ENCODE measurements at places on chromosomes 12 and 14.
A peak's percentile ranks its signal among the peaks of the same experiment; 100 is the strongest.

DNA sequence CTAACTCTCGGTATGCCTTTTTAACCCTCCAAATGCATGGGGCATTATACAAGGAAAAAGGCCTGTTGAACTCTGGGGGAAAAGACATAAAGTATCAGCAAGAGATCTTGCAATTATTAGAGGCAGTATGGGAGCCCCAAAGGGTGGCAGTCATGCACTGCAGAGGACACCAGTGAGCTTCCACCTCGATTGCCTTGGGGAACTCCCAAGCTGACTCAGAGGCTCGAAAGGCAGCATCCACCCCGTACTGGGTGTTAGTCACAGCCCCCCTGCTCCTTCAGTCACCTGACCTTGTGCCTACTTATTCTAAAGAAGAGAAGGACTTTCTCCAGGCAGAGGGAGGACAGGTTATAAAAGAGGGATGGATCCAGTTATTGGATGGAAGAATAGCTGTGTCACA is 781.4 kb upstream of the TMEM132C start:
- peak; percentile 73 for DNase-seq

- no peak for DNase-seq
Observed at GRCh38 chr14:35384455-35385041, 20.0 kb downstream of the NFKBIA start.

- no peak for DNase-seq
Observed at GRCh38 chr12:72030277-72030676, 91.6 kb downstream of the TPH2 start.

GRCh38 chr12:111157486-111157885 is 211.4 kb downstream of the PHETA1 start:
- DNase-seq, result no peak

- DNase-seq, result no peak
Observed at GRCh38 chr12:113276306-113276705, 55.0 kb downstream of the TPCN1 start.

- no peak for DNase-seq
Observed at GRCh38 chr14:101834397-101834796, 72.9 kb downstream of the PPP2R5C start.

GRCh38 chr14:23006544-23007419 is 3.2 kb downstream of the C14orf93 start:
- peak; percentile 96 for DNase-seq

DNA sequence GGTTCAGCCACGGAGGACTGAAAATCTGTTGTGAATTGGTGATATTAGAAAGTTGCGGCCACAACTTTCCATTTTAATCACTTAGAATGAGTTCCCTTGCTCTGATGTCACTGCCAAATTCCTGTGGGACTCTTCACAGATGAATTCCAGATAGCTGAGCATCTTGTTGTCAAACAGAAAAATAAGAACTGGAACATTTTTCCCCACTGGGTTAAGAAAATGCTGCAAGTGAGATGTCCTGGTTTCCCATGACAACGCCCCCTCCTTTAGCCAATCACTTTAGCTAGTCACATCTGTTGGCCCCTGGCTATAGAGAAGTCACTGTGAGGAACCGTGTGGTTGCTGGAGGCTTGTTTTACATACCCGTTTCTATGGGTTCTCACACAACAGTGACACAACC is 135.9 kb downstream of the KTN1 start:
- DNase-seq, result no peak

- DNase-seq, result no peak
Observed at GRCh38 chr14:89356496-89356895, 60.5 kb downstream of the FOXN3 start.

- no peak for DNase-seq
Observed at GRCh38 chr14:100653409-100653808, 66.2 kb upstream of the BEGAIN start.

DNA sequence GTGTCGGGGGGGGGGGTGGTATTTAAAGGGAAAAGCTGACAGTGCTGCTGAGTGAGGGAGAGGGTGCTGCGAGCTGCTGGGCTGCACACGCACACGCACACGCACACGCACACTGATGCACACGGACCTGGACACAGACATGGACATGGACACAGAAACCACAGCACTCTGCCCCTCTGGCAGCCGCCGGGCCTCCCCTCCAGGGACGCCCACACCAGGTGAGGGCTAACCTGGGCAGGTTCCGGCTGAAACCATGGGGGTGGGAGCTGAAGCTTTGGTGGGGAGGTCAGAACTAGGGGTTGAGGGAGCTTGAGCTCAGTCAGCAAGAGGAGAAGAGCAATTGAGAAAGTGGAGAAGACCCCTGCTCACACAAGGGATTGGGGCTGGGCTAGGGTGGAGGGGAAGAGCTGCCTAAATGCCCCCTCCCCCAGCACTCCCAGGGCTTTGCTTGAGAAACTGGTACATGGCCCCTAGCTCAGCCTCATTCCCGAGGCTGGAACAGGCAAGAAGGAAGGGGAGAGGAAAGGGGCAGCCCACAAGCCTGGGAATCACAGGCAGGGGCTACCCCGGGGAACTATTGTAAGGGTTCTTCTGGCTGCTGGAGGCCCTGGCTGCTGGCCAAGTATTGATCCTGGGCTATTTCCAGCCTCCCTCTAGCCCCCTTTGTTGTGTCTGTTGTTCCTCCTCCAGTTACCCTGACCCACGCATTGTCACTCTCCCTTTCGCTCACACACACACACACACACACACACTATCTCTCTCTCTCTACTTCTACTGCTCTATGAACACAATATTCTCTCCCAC is at the start of gene REM2:
Gene REM2, plus strand, starts transcription at position 50 of the 804 bp plus-strand sequence. Its CDS starts 66 bp downstream, at position 116.
- DNase-seq, result peak; percentile 6

- no peak for DNase-seq
Observed at GRCh38 chr12:52971679-52972329, 22.9 kb downstream of the KRT18 start.

- DNase-seq, result peak; percentile 16
Observed at GRCh38 chr14:77151245-77151644, 9.7 kb upstream of the ZDHHC22 start.

- no peak for DNase-seq
Observed at GRCh38 chr14:76829650-76830421, 3.6 kb downstream of the LRRC74A start.

DNA sequence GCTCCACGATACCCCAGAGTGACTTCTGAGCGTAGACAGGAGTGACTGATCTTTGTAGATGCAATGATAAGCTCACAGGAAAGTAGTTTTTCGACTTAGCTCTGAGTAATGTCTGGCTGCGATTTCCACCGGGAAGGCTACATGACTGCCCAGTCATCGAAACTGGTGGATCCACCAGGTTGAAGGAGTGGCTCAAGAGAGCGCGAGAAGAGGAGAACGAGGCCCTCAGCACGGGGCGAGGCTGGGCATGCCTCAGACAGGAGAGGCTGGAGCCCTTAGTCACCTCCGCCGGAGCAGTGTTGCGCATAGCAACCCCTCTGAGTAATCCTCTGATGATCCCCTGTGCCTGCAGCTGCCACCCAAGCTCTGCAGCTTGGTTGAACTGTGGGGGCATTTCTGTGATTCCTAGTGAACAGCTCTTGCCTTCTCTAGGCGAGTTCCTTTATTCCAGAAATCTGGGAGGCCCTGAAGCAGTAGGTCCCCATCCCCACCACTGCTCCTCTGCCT is 25.6 kb downstream of the ELK3 start:
- peak; percentile 90 for DNase-seq

GRCh38 chr12:62800707-62801400 is 134.1 kb downstream of the PPM1H start:
- no peak for DNase-seq

DNA sequence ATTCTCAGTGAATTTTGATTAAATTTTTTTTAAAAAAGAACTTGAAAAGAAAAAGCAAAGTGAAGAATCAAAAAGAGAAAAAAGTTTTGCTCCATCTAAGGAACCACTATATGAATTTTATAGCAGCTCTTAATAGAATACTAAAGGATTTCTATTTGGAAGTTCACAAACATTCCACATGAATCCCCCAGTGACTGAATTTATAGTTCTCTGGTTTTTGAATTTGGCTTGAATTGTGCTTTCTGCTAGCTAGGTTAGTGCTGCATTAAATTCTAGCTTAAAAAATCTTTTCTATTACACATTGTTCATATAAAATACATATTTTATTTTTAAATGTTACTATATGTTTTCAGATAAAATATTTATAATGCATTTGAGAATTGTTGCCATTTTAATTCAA is 675.4 kb downstream of the RERGL start:
- no peak for DNase-seq

DNA sequence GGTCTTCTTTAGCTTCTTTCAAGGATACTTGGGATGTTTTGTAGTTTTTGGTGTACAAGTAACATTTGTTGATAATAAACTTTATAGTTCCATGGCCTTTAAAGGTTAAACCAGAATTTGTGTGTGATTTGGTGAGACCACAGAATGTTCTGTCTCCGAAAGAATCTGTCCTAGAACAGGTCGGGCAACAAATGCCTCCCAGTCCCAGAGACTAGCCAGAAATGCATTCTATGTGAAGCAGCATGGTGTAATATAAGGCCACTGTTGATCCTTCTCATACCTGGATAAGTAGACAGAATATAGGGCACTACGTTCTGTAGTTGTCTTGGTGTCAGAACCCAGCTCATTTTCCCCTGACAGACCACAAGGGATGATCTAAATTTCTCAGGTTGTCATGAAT is 10.0 kb downstream of the STYK1 start:
- DNase-seq, result no peak

GRCh38 chr14:20617138-20618003 is 24.1 kb downstream of the OR6S1 start:
- DNase-seq, result no peak

- no peak for DNase-seq
Observed at GRCh38 chr12:80716696-80717469, at the start of gene MYF5. MYF5 (plus strand) TSS chr12:80716912; CDS start chr12:80717064, 152 bp downstream.

GRCh38 chr12:113961921-113962710 is 4.0 kb downstream of the RBM19 start:
- DNase-seq, result no peak

DNA sequence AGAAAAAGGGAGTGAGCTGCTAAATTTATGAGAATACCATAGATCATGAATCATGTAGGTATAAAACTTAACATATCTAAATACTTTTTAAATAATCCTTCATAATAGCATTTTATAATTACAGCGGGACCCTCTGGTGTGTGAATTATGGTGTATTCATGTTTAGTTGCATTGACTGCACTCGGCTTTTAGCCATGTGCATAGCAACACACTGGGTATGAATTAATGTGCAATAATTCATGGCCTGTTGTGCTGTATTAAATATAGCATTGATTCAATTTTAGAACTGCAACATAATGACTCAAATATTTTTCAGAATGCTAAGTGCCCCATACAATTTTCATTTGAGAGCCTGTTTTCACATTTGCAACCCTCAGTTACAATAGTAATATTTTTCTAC is 249.6 kb upstream of the G2E3 start:
- DNase-seq, result no peak

GRCh38 chr14:46198676-46199075 is 452.9 kb downstream of the RPL10L start:
- DNase-seq, result no peak

DNA sequence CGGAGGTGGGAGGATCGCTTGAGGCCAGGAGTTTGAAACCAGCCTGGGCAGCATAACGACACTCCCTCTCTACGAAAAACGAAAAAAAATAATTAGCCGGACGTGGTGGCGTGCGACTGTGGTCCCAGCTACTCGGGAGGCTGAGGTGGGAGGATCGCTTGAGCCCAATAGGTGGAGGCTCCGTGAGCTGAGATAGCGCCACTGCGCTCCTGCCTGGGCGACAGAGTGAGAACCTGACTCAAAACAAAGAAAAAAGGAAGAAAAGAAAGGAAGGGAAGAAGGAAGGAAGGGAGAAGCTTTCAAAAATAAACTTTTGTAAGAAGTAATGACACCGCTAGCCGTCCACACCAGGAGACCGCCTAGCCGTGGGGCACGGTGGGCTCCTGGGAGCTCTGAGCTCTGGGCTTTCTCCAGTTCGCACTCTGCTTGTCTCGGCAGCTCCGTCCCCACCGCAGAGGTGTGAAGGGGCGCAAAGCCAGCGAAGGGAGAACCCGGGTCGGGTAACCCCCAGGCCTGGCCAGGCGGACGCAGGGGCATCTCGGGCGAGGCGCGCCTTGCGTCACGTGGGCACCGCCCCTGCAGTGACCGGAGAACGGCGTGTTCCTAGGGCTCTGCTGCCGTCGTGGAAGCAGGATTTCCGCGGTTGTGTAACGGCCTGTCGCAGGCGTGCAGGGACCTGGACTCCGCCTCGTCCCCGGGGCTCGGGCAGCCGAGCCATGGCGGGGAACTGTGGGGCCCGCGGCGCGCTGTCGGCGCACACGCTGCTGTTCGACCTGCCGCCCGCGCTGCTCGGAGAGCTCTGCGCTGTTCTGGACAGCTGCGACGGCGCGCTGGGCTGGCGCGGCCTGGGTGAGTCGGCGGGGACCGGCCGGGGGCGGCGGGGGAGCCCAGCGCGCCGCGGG is at the start of gene IRAK3:
Gene IRAK3, plus strand, starts transcription at position 631 of the 902 bp plus-strand sequence. Its CDS starts 86 bp downstream, at position 717.
- DNase-seq, result peak; percentile 53

DNA sequence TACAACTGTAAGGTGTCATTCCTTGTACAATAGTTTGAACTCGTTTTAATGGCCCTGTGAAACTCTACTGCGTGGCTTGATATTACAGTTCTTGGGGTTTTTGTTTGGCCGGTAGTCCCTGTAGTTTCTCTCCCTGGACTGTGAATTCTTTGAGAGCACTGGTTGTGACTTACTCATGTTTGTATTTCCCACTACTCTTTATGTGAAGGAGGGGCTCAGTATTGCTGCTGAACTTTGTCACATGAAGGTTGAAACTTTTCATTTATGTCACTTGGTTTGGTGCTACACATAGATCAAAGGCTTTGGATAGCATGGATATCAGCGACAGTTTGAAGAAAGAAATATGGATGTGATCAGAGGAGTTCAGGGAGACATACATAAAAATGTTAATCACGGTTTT is 1.5 kb upstream of the POU6F1 start:
- DNase-seq, result no peak

DNA sequence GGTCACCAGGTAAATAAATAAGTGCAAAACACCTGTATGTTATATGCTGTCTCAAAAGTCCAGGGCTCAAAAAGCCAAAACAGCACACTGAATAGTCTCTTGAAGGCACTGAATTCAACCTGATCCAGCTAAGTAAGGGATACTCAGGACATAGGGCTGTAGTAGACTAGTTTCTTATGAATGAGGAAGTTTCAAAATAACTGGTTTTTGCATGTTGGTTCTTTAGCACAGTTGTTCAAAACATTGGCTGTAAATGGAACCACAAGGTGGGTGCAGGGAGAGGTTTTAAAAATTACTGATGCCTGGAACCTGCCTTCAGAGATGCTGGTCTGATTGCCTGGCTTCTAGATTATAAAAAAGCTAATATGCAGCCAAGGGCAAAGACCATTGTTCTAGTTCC is 34.1 kb downstream of the NDUFA12 start:
- no peak for DNase-seq

- DNase-seq, result no peak
Observed at GRCh38 chr12:32615441-32615840, 63.7 kb upstream of the DNM1L start.

DNA sequence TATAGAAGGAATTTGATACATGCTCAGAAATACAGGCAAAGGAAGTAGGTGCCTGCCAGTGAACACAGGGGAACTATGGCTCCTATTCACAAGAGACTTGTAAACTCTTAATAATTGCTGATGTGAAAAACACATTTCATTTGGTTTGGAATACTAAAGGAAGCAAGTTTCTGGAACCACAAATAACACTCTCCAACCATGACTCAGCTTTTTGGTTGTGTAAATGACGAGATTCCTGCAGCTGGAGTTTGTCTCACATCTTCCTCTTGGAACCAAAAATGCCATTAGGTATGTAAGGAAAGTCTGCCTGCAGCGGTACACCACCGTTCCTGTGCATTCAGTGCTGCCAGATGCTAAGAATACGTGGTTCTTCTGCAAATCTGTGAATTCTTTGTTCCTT is 4.5 kb upstream of the OR11H6 start:
- DNase-seq, result no peak
